ENCODE measurements at places on chromosomes 3 and 15. TPM values are rescaled to one million over a fixed set of nuclear protein-coding genes. Genes with fewer than 3 reads are reported as not detected.

DNA sequence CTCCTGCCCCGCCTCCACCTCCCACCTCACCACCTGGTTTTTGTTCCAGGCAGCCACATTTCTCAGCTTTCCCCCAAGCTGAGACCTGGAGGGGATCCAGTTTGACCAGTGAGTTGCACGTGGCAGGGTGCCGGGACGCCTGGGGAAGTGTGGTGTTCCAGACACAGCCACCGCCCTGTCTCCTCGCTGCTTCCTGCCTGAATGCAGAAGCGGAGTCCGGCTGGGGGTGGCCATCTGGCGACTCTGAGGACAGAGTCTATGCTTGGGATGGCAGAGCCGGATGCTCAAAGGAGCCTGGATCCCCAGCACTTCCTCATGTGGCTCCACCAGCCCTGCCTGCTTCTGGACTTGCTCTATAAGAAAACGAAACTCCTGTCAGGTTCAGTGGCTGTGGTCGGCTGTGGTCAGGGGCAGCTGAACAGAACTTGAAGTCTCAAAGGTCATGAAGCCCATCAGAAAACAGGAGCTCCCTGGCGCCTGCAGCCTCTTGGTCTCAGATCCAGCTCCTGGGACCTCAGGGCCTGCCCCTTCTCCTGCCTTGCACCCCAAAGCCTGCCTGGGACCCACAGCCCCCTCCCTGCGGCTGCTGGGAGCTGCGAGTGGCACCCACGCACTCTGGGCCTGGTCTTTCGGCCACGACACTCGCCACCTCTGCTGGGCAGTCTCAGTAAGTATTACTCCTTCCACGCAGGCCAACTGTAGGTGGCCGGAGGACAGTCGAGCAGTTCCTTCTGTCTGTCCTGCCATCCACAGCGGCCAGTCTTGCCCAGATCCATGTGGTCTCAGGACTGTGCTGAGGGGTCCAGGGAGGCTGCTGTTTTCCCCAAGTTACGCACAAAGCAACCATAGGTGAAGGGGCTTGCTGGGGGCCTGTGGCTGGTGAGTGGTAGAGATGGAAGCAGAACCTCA is 112.8 kb upstream of the MEF2A start:
- peak; percentile 38 for DNase-seq

GRCh38 chr3:194225988-194226663 is 90.2 kb downstream of the HES1 start:
- no peak for DNase-seq

DNA sequence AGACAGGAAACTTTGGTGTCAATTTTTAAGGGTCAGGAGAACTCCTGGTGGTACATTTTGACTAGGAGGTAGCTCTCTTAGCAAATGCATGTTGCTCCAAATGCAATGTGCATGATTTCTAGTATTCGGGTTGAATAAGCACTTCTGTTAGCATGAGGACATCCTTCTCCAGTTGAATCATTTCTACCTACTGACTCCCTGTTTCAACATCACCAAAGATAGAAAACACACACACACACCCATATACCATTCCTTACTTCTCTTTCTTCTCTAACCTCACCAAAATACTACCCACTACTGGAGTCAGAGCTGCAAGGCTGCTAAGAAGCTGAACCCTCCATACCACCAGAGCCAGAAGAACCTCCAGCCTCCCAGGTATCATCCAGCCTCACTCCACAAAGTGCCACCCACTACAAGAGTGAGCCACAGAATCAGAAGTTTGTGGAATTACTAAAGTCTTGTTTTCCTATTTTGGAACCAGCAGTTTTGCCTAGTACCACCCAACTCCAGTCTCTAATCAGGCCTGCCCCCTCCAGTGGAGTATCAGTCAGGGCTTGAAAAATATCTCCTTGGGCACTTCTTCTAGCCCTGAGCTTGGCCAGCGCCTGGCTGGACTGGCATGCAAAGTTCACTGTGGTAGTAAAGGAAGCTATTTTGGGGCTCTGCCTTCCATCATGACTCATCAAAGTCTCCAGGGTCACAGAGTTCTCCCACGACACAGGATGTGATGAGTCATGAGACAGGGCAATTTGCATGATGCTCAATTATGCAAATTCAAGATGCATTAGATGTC is 110.3 kb downstream of the CYP19A1 start:
- peak; percentile 87 for DNase-seq

The CTXND1 gene
- not detected for total RNA-seq

The VPS39 gene
- total RNA-seq, result 174 TPM

The PRR20G gene
- total RNA-seq, result not detected
